ENCODE measurements at places on chromosomes 4 and X.

DNA sequence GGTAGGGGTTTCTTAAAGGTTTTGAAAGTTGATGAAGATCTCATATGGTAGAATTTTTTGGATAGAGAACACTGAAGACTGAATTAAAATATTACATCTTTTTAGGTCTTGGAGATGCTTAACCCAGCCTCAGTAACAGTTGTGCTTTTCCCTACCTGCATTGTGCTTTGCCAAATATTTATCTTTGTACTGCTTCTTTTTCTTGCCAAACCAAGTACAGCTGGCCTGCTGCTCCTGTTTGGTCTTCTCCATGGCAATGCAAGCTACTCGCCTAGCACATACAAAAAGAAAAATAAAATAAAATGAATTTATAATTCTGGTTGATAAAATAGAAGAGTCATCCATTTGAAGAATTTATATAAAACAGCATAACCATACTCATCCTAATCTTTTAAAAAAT is 95.4 kb downstream of the NYX start:
- no peak for DNase-seq

DNA sequence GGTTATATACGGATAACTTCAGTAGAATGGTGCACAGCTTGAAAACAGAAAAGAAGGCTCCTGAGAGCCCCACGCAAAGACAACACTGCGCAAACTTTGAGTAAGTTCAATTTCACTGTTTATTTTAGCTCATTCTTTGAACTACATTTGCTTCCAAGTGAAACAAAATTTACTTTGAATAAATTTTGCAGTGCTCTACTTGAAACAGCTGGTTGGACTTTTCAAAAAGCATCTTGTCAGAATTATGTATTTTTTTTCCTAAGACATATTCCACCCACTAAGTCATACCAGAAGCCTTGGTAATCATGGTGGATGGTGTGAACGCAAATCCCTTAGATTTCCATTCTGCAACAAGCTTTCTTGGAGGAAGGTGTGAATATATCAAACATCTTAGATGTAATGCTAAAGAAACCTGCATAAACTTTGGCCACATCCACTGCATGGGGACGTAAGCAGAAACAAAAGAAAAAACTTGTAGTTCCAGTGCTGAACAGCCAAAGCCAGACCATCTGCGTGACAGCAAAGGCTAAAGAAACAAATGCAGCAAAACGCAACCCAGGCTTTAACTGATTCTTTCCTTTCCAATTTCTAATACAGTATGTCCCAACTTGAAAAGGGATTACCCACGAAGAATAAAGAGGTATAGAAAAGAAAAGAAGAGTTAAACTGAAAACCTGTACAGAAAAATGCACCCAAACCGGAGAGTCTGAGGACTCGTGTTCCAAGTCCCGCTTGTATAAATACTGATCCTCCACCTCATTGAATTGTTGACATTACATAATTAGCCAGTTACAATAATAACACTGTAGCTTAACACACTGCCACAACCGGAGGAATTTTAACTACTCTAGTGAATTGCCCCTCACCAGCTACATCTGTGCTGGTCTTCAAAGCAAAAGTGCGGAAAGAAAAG is 90.9 kb downstream of the SH3RF1 start:
- DNase-seq = no peak

DNA sequence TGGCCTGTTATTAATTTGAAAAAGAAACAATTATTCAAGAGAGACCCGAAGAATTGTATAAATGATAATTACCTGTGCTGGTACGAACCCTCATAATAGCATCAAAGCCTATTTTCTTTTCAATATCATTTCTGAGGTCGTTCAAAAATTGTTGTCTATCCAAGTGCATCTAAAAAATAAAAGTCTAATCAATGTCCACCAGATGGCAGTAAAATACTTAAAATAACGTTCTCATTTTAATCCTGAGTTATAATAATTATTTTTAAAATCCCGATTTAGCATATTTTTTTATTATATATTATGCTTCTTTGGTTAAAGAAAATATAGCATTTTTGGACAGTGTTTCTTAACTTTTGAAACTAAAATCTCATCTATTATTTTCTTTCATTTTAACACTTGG is 55.7 kb downstream of the METTL14 start:
- DNase-seq = no peak

DNA sequence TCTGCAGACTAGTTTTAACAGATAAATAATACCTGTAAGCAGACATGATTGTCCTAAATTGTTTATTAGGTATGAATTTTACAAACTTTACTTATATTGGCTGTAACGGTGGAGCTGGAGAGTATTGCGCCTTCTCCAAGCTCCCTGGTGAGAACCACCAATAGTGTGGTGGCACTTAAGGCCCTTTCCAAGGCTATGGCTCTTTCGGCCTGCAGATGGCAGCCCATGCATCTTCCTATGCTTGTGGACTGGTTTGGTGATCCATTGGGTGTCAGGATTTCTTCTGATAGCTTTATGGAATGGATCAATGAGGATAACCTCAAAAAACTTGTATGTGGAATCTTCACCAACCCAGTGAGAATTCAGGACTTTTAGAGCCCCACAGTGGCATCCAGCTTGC is 7.8 kb downstream of the LARP1B start:
- no peak for DNase-seq

DNA sequence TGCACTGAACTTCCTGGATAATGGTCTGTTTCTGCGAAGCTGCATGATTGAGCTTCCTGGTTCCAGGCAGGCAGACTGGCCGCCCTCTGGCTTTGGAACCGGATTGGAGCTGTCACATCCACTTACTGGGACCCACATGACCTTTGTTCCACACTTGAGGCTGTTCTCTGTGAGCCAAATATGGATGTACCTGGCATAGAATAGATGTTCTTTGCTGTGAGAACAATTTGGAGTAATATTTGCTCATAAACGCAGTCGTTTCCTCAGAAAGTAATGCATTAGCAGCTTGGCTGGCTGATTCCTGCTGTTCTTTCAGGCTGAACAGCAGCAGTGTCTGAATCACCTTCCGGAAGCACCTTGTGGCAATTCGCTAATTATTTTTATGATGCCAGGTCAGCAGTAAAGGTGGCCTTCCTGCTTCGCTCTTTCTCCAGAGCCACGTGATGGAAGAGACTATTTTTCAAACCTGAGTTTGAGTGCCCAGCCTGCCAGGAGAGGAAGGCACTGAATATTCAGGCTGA is 78.1 kb upstream of the BOD1L1 start:
- DNase-seq = no peak

- DNase-seq = no peak
These were observed 77.7 kb downstream of the NFKB1 start for GRCh38 chr4:102578819-102579218.

GRCh38 chr4:36278789-36279188 is 2.6 kb upstream of the DTHD1 start:
- no peak for DNase-seq
